Activated CD4-positive, alpha-beta T cell treated with anti-CD3 and anti-CD28 coated beads, Interleukin-2, amount 50 U/mL, for 1 hour (primary cell): ENCODE measurements at places on chromosomes 11 and 22.
A peak's percentile ranks its signal among the peaks of the same experiment; 100 is the strongest.

- DNase-seq = no peak
Measured at GRCh38 chr11:67422891-67423290, 5.4 kb upstream of the RPS6KB2 start.

GRCh38 chr22:31621507-31622124, 40.4 kb downstream of the PISD start:
- no peak for DNase-seq

GRCh38 chr11:2269601-2270321, 627 bp downstream of the ASCL2 start:
- peak; percentile 42 for DNase-seq

GRCh38 chr22:43777286-43777685, 34.8 kb downstream of the EFCAB6 start:
- DNase-seq = no peak

- DNase-seq = no peak
Measured at GRCh38 chr11:25970726-25971508, 361.0 kb upstream of the ANO3 start.

- DNase-seq = no peak
Measured at GRCh38 chr11:18618342-18619025, 15.7 kb downstream of the SPTY2D1 start.

- no peak for DNase-seq
Measured at GRCh38 chr11:134677891-134678551, 266.0 kb upstream of the B3GAT1 start.
